ENCODE measurements at places on chromosomes 1 and 21. TPM values are rescaled to one million over a fixed set of nuclear protein-coding genes. Genes with fewer than 3 reads are reported as not detected.

DNA sequence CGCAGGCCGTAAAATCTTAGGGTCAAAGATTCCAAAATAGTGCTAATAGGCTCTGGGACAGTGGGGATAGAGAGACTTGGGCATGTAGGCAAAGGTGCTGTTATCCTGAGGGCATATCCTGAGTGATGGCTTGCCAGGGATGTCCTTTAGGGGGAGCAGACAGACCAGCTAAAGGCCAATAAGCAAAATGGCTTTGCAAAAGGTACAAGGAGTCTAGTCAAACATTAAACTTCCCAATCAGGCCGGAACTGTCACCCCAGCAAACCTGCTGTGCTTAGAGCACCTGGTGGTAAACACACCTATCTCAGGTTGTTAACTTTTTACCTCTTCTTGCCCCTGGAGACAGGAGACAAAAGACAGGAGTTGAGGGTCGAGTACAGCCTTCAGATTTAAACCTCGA is 49.1 kb downstream of the TRABD2B start:
- no peaks in the 10 kb centered on the region for H3K27me3 ChIP-seq
- no peak for DNase-seq
- no peaks in the 10 kb centered on the region for H3K4me1 ChIP-seq
- no peak overlapping the region for H3K4me3 ChIP-seq

GRCh38 chr1:229266274-229266673 is 4.6 kb upstream of the RAB4A start:
- no peaks in the 10 kb centered on the region for H3K27me3 ChIP-seq
- no peak overlapping the region for H3K27ac ChIP-seq
- no peak for DNase-seq
- no peaks in the 10 kb centered on the region for H3K36me3 ChIP-seq
- no peaks in the 10 kb centered on the region for H3K4me1 ChIP-seq

KIF1B gene
- total RNA-seq, result 64.3 TPM

DNA sequence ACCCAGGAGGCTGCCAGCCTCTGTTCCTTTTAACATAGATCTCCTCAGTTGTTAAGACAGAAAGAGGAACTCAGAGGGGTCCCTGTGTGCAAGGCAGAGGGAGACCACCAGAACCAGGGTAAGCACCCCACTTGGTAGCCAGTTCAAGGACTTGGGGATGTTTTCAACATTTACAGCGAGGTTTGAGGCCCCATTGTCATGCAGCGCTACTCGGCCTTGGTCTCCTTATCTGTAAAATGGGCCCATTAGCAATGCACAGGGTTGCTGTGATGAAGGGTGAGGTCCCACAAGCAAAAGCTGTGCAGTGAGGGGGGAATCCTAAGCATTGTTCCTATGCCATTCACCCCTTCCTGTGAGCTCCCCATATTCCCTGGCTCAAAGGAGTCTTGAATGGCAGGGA is 4.2 kb downstream of the SIM2 start:
- no peak overlapping the region for H3K27ac ChIP-seq
- no peak overlapping the region for H3K4me3 ChIP-seq
- DNase-seq, result no peak
- peaks cover 37% of the 10 kb centered on the region for H3K4me1 ChIP-seq

GRCh38 chr1:229066591-229066990 is 204.3 kb upstream of the RAB4A start:
- no peaks in the 10 kb centered on the region for H3K27me3 ChIP-seq
- H3K36me3 ChIP-seq, result no peaks in the 10 kb centered on the region
- H3K27ac ChIP-seq, result no peak overlapping the region
- H3K4me3 ChIP-seq, result no peak overlapping the region

GRCh38 chr1:237570530-237570929 is 320.2 kb downstream of the ZP4 start:
- no peaks in the 10 kb centered on the region for H3K4me1 ChIP-seq
- no peak overlapping the region for H3K27ac ChIP-seq
- no peaks in the 10 kb centered on the region for H3K27me3 ChIP-seq
- H3K36me3 ChIP-seq, result peaks cover 15% of the 10 kb centered on the region
- no peak for DNase-seq
- no peak overlapping the region for H3K4me3 ChIP-seq

DNA sequence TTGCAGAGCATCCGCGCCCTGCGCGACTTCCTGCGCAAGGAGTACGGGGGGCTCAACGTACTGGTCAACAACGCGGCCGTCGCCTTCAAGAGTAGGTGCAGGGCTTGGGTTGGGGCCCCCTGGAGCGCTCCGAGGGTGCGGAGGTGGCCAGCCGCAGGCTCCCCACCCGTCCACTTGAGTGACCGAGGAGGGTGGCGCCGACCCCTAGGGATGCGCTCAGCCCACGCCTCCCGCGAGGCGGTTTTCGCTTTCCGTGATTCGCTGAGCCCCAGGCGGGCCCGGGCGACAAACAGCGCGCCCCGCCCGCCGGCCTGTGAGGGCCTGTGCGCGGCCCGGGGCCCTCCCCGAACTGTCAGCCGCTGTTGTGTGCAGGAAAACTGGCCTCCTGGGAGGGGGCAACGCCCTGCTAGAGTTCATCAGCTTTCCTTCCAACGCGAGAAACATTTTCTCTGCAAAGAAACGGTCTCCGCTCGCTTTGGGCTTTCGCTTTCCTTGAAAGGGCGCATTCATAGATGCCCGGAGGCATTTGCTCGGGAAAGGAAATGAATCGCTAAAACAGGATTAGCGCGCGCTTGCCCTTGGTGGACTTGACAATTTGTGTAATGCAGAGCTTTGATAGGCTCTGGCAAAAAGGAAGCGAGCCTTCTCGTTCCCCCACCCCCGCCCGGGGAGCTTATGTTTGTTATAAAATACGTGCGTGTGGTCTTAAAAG is 668 bp downstream of the CBR3 start:
- DNase-seq, result no peak
- peak overlapping the region; percentile 83 for H3K4me3 ChIP-seq
- peaks cover 6% of the 10 kb centered on the region for H3K36me3 ChIP-seq
- H3K27ac ChIP-seq, result peak overlapping the region; percentile 90
- H3K4me1 ChIP-seq, result peaks cover 6% of the 10 kb centered on the region
- no peaks in the 10 kb centered on the region for H3K27me3 ChIP-seq

DNA sequence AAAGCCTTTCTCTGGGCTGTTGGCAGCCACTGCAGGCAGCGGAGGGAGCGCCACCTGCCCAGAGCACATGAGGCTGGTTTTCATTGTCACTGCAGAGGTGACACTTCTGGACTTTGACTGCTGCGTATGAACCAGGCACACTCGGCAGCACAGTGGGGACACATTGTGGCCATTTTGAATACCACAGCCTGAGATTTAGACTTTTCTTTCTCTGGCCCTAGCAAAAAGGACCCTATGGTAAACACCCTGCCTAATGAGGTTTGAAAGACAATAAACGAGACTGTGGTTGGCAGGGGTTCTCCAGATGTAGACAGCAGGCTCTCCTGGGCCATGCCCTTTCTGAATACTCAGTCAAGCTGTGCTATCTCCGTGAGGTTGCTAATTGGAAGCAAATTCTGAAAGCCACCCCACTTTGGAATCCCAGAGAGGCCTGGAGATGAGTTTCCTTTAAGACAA is 12.0 kb upstream of the KCNE2 start:
- H3K27me3 ChIP-seq, result no peaks in the 10 kb centered on the region
- H3K36me3 ChIP-seq, result no peaks in the 10 kb centered on the region
- no peak overlapping the region for H3K27ac ChIP-seq
- H3K4me3 ChIP-seq, result no peak overlapping the region
- DNase-seq, result no peak

DNA sequence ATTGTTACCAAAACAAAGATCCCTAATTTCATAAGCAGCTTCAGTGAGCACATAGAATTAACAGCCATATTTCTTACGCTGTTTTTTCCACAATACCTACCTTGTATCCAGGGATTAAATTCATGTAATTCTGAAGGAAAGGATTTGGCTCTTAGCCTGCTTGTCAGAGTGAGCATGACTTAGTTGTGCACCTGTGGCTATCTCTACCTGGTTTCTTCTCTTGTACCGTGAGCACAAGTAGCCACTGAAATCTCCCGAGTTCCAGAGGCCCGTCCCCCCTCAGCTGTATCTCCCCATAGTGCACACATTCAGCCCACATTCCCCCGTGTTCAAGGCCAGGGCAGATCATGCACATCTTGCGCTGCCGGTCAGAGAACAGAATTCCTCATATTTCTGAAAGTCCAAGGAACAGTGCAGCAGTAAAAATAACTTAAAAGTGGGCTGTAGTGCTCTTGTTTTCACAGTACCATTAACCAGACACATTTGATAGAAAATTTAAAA is 2.3 kb downstream of the TENT5C start:
- H3K4me1 ChIP-seq, result peaks cover 27% of the 10 kb centered on the region
- DNase-seq, result no peak
- peak overlapping the region; percentile 11 for H3K4me3 ChIP-seq
- H3K27ac ChIP-seq, result no peak overlapping the region

- H3K27ac ChIP-seq, result no peak overlapping the region
- no peak overlapping the region for H3K4me3 ChIP-seq
- no peaks in the 10 kb centered on the region for H3K36me3 ChIP-seq
- no peak for DNase-seq
- H3K4me1 ChIP-seq, result no peaks in the 10 kb centered on the region
These were observed 12.8 kb upstream of the GALNT2 start for GRCh38 chr1:230054092-230054749.

ETNK2 gene
- 24.5 TPM for total RNA-seq

DNA sequence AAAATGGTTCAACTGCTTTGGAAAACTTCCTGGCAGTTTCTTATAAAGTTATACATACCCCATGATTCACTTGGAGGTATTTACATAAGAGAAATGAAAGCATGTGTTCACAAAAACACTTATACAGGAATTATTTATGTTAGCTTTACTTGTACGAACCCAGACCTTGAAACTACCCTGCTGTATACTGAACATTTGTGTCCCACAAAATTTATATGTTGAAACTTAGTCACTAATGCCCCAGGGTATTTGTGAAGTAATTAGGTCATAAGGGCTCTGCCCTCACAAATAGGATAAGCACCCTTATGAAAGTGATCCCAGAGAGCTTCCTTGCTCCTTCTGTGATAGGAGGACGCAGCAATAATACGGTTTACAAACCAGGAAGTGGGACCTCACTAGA is 42.7 kb upstream of the B3GALT2 start:
- H3K27ac ChIP-seq, result no peak overlapping the region
- peaks cover 4% of the 10 kb centered on the region for H3K36me3 ChIP-seq
- H3K4me1 ChIP-seq, result no peaks in the 10 kb centered on the region
- H3K27me3 ChIP-seq, result no peaks in the 10 kb centered on the region

DNA sequence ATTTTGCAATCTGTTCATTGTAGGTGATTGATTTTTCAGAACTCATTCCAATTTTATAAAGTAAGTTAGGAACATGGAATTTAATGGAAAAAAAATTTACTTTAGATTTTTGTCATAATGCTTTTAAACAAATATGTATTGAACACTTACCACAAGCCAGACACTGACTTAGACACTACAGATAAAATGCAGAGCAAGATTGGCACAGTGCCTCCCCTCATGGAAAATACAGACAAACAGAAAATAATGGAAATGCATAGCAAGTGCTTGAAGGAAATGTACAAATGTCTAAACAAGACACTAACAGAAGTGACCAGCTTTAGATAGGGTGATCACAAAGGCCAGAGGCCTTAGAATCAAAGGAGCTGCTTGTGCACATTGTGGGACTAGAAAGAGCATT is 260.5 kb upstream of the ADGRL2 start:
- H3K4me3 ChIP-seq, result no peak overlapping the region
- H3K27me3 ChIP-seq, result no peaks in the 10 kb centered on the region
- no peaks in the 10 kb centered on the region for H3K36me3 ChIP-seq
- no peaks in the 10 kb centered on the region for H3K4me1 ChIP-seq

DNA sequence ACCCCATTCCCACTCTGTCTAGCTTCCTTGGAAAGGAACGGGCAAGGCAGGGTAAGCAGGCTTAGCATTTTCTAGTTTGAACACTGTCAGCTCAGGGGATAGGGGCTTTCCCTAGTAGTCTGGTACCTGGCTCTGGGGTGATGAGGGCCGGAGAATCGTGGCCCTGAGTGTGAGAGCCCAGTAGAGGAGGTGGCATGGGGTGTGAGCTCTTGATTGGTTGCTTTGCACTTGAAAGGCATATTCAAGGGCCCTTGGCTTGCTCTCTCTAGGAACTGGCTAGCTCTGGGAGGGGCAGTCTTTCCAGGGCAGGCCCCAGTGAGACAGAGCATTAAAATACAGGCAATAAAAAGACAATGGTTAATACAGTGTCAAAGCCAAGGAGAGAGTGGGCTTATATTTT is 10.8 kb upstream of the EXTL1 start:
- DNase-seq, result no peak
- no peaks in the 10 kb centered on the region for H3K4me1 ChIP-seq
- H3K36me3 ChIP-seq, result no peaks in the 10 kb centered on the region

GRCh38 chr1:6329396-6329795 is 64.2 kb downstream of the ACOT7 start:
- peaks cover 3% of the 10 kb centered on the region for H3K36me3 ChIP-seq
- no peaks in the 10 kb centered on the region for H3K4me1 ChIP-seq
- no peak overlapping the region for H3K27ac ChIP-seq
- no peak for DNase-seq
- H3K27me3 ChIP-seq, result no peaks in the 10 kb centered on the region
- H3K4me3 ChIP-seq, result no peak overlapping the region

DNA sequence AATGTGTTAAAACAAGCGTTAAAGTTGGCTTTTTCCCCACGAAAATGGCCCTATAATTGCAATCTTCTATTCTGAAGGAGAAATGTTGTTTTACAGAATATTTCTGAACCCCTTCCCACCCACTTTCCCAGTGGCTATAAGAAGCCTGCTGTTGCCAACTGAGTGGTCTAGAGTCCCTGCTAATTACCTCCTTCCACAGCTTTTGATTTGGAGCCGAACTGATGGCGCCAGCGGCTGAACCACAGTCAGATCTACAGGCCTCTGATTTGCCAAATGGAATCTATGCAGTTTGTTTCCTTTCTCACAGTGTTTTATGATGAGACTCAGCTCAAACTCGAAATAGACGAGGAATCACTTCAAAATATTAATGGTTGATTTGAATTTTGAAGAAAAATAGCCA is 76.0 kb upstream of the C1orf105 start:
- H3K36me3 ChIP-seq, result no peaks in the 10 kb centered on the region
- H3K4me1 ChIP-seq, result peaks cover 19% of the 10 kb centered on the region

IFI44 gene
- total RNA-seq, result 34.9 TPM

NHLH2 gene
- not detected for total RNA-seq

RAB3B gene
- not detected for total RNA-seq

CAPN9 gene
- 1.2 TPM for total RNA-seq

- no peak overlapping the region for H3K27ac ChIP-seq
- no peak for DNase-seq
- no peaks in the 10 kb centered on the region for H3K27me3 ChIP-seq
These were observed 10.0 kb upstream of the MCOLN3 start for GRCh38 chr1:85058311-85058710.

DNA sequence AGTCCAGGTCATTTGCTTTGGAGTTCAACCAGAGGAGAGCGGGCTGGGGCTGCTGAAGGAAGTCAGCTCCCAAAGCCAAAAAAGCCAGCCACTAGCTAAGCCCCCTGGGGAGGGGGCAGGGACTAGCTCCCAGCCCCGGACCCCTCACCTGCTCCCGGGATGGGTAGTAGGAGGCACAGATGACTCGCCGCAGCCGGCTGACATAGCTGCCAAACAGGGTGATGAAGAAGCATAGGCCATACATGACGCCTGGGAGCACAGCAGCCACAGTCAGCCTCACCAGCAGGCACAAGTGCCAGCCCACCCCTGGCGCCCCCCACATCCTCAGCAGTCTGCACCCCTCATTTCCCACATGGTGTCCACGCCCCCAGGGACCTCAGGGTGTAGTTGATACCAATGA is 7.4 kb downstream of the DCST2 start:
- no peaks in the 10 kb centered on the region for H3K4me1 ChIP-seq
- H3K27ac ChIP-seq, result no peak overlapping the region
- no peak overlapping the region for H3K4me3 ChIP-seq
- no peaks in the 10 kb centered on the region for H3K27me3 ChIP-seq
- DNase-seq, result no peak
- no peaks in the 10 kb centered on the region for H3K36me3 ChIP-seq

GNG4 gene
- total RNA-seq, result 0.28 TPM

GBP5 gene
- 7.3 TPM for total RNA-seq

- DNase-seq, result no peak
- no peak overlapping the region for H3K27ac ChIP-seq
- H3K36me3 ChIP-seq, result no peaks in the 10 kb centered on the region
- H3K4me3 ChIP-seq, result no peak overlapping the region
- H3K27me3 ChIP-seq, result no peaks in the 10 kb centered on the region
These were observed 200.4 kb downstream of the NRIP1 start for GRCh38 chr21:14864211-14865021.
